Stimulated activated CD4-positive, alpha-beta T cell treated with anti-CD3 and anti-CD28 coated beads, Interleukin-1b, Interleukin-23, amount 100 ng/mL, for 1 hour (primary cell): ENCODE measurements at places on chromosomes 13 and 19.

- DNase-seq = no peak
These were observed 4.8 kb downstream of the CEBPA start for GRCh38 chr19:33297401-33298145.

DNA sequence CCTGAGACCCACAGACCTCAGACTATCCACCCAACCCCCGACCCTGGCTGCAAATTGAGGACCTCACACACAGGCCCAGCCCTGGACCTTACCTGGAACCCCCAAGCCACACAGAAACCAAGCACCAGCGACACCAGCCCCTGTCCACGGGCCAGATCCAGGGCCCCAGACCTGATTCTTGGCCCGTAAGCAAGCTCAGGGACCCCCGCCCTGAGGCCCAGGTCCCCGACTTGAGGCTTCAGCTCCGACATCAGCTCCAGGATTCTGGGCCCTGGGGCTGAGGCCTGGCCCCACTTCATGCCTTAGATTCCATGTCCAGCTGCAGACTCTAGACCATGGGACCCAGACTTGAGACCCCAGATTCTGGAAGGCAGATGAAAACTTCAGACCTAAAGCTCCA is 6.3 kb downstream of the TTYH1 start:
- no peak for DNase-seq

GRCh38 chr13:55869648-55870047 is 1271.1 kb upstream of the PRR20A start:
- no peak for DNase-seq

GRCh38 chr13:49602005-49602404 is 16.6 kb upstream of the RCBTB1 start:
- DNase-seq = no peak

DNA sequence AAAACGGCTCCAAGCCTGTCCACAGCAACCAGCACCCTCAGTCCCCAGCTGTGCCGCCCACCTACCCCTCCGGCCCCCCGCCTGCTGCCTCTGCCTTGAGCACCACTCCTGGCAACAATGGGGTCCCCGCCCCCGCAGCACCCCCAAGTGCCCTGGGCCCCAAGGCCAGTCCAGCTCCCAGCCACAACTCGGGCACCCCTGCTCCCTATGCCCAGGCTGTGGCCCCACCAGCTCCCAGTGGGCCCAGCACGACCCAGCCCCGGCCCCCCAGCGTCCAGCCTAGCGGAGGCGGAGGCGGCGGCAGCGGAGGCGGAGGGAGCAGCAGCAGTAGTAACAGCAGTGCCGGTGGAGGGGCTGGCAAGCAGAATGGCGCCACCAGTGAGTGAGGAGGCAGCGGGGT is 10.6 kb downstream of the CNOT3 start:
- no peak for DNase-seq

GRCh38 chr13:46598820-46599180 is 45.8 kb downstream of the LRCH1 start:
- no peak for DNase-seq

DNA sequence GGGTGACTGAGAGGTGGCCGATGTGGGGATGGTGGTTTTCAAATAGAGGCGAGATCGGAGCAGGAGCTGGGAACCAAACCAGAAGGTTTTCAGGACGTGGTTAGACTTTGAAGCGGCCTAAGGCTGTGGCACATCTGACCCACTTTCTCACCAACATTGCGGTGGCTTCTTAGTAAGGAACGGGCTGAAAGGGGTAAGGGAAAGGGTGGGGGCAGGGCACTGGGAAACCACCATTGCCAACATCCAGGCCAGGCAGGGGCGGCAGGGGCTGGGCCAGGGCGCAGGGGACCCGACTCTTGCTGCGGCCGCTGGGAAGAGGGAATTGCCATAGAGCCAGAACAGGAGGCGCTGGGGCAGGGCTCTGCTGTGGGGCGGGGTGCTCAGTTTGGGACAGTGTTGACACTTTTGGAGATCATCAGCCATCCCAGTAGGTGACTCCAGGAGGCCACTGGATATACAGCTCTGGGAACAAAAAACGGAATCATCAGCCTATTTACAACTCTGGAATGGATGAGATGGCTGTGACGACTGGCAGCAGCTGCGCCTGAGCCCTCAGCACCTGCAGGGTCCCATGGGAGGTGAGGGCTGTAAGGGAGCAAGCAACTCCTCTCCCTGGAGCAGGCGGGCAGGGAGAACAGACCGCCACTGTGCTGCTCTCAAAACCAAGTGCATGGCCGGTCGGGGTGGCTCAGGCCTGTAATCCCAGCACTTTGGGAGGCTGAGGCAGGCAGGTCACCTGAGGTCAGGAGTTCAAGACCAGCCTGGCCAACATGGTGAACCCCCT is 52.2 kb downstream of the IRS2 start:
- DNase-seq = no peak

- DNase-seq = peak; percentile 22
These were observed 3.6 kb upstream of the CD37 start for GRCh38 chr19:49331616-49332055.

GRCh38 chr13:33743438-33744368 is 74.2 kb upstream of the RFC3 start:
- DNase-seq = no peak

GRCh38 chr13:72537395-72537780 is 190.0 kb downstream of the MZT1 start:
- DNase-seq = no peak

GRCh38 chr13:40181203-40181845 is 485.1 kb downstream of the FOXO1 start:
- DNase-seq = no peak

GRCh38 chr19:21580101-21580500 is 74.7 kb downstream of the ZNF429 start:
- DNase-seq = no peak

GRCh38 chr13:43431841-43432240 is 354.9 kb downstream of the ENOX1 start:
- no peak for DNase-seq

DNA sequence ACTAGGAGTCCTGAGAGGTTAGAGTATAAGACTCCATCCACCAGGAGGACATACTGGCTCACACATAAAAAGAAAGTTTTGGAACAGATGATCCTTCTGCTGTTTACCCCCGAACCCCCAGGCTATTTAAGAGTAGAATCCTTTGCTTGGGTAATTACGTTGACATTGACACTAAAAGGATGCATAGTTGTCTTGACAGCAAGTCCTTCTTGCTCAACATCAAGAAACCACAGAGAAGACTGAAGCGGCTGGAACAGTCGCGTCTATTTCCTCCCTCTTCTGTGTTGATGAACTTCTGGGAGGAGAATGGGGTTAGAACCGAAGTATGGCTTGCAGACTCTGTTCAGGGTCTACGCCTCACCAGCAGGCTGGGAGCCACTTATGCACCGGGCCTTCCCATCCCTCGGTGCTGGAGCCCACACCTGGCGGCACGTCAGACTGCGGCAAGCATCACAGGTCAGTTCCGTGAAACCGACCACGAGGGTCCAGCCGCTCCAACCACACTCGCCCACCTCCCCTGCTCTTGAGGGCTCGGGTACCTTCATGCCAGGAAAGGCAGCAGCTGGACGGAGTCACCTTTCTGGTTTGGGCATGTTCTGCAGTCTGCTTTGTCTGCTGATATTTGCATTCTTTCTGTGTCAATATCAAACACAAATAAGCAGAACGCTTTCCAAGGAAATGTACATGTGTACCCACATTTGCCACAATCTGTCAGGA is 42.4 kb upstream of the RANBP3 start:
- no peak for DNase-seq

GRCh38 chr19:14050512-14050911 is 11.4 kb downstream of the PALM3 start:
- DNase-seq = no peak

GRCh38 chr19:23999821-24000610 is 85.3 kb downstream of the ZNF726 start:
- DNase-seq = no peak

GRCh38 chr19:9917321-9917720 is 19.0 kb downstream of the OLFM2 start:
- DNase-seq = no peak

DNA sequence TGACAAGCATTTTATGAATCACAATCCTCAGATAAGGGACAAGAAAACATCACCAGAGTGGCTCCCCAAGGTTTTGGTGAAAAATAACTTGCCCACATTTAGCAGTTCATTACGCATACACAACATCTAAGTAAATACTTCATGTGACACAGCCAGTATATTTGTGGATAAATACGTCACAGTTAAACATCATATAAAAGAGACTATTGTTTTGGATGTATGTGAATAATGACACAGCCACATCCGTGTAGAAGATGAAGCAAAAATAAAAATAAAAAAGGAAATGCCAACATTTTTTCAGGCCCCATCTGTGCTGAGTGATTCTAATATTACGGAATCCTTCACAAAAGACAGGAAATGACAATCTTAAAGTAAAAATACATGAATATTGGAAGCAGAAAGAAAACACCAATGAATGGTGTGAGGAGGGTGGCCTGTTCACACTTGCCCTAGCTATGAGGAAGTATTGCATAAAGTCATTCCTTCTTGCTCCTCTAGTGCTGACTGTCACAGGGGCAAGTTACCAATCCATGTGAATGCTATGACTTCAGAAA is 457.1 kb downstream of the KLF12 start:
- no peak for DNase-seq

DNA sequence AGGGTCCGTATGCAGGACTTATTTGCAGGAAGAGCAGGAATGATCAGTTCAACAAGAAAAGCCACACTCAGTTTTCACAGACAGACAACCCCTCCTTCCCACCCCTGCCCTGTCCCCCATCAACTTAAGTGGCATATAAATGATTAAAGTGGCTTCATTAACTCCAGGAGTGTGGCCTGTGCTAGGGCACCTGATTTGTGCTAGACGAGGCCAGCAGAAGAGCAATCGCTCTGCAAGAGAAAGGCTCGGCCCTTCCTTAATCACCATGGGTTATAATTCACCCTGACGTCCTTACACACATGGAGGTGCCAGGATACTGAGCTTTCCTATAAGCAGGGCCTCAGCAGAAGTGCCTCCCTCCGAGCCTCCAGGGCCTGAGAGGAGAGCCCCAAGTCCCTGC is 14.6 kb downstream of the C19orf12 start:
- DNase-seq = no peak

DNA sequence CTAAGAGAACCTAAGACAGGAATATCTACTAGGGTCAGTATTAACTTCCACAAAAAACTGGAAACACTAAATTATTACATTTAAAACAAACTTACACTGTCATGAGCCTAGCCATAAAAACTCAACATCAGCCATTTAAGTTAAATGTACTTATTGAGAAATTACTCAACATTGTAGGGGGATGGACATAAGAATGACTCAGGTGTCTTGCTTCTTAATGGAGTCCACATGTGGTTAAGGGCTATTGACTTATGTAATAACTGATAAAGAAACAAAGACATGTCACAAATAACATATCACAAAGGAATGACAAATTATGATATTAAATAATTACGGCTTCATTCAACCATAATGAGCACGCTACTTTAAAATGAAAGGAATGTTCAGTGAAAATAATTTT is 36.2 kb downstream of the CLDN10 start:
- DNase-seq = no peak

- DNase-seq = no peak
These were observed 7.5 kb upstream of the TSHZ3 start for GRCh38 chr19:31356587-31357314.

DNA sequence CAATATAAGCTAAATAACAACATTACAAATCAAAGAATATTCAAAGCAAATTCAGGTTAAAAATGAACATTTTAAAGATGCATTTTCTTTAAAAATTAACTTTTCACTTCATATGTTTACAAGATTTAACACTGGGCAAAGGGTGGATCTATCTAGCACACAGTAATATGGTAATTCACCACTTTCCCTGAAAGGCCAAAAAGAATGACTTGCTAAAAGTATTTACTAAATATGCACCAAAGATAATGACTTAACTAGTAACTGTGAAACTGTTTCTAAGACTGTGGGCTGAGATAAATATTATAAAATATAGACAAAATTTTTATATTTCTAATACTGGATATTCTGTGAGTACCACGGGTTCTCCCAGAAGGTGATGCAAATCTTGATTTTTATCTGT is 4.5 kb upstream of the EEF1AKMT1 start:
- DNase-seq = no peak

- DNase-seq = no peak
These were observed 239.4 kb downstream of the TEX29 start for GRCh38 chr13:111559612-111560403.

- no peak for DNase-seq
These were observed 2.6 kb upstream of the DOHH start for GRCh38 chr19:3503036-3503572.

DNA sequence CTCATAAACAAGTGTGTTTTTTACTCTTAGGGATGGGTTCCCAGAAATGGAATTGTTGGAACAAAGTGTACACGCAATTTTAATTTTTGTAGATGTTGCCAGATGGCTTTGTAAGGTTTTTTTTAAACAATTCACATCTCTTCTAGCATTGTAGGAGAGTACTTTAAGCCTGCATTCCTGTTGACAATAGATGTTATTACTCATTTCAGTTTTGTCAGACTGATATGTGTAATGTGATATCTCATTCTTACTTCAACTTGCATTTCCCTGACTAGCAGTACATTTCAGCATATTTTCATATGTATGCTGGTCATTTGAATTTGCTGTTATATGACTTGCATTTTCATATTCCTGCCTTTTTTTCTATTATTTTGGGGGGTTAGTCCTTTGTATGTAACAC is 186.6 kb upstream of the SLITRK6 start:
- no peak for DNase-seq

- DNase-seq = peak; percentile 92
These were observed 5.2 kb upstream of the CEACAM18 start for GRCh38 chr19:51473009-51473707.

GRCh38 chr19:55474269-55475265 is 1.9 kb upstream of the ZNF628 start:
- DNase-seq = no peak

GRCh38 chr13:78182813-78183212 is 264.2 kb upstream of the EDNRB start:
- no peak for DNase-seq

DNA sequence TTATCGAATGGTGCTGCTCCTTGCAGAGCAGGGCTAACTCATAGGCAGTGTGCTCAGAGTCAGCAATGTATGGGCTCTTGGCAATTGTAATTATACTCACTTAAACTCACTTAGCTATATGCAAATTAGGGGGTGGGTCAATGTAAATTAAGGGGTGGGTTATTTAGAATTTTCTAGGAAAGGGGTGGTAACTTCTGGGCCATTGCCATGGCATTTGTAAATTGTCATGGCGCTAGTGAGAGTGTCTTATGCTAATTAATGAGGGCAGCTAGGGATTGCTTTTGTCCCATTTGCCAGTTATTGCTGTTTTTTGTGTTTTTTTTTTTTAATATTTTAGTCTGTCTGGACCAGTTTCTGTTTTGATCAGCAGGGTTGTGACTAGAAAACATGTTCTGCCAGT is 68.4 kb downstream of the DIAPH3 start:
- DNase-seq = no peak

GRCh38 chr19:30666301-30666803 is 294.2 kb downstream of the ZNF536 start:
- DNase-seq = no peak
